ENCODE measurements at places on chromosomes 5 and 9. TPM values are rescaled to one million over a fixed set of nuclear protein-coding genes. Genes with fewer than 3 reads are reported as not detected.

Gene SOHLH1
- total RNA-seq = not detected

- DNase-seq = no peak
These were observed 97.3 kb upstream of the GOLGA1 start for GRCh38 chr9:125038166-125038565.

DNA sequence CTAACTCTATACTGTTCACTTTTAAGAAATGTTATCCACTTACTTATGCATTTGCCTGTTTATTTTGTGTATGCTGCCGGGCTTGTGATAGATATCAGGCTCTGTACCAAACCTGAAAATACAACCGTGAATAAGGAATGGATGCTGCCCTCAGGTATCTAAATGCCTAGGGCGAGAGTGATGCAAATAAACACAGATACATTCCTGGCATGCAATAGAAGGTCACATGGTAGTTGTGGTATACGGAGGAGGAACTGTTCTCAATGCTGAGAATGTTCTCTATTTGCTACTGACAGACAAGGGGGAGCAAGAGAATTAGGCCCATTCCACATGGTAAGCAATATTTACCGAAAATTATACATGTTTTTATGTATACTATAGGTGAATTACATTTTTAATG is 227.8 kb downstream of the ICE1 start:
- no peak for DNase-seq

DNA sequence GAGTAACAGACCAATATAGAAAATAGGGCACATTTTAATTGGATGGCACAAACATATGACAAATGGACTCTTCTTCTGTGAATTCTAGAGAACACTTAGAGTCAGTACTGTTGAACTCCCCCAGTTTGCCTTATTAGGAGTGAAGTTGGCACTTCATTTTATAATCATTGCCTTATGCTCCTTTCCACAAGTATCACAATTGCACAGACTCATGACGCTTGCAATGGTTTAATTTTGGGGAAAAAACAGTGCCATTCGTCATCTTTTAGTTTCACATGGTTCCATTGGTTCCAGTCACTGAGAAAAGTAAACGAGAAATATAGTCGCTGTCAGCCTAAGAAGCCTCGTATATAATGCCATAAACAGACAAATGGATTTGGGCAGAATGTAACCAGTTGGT is 71.2 kb downstream of the LURAP1L start:
- no peak for DNase-seq

Gene NR5A1
- under 0.01 TPM for total RNA-seq

- DNase-seq = no peak
These were observed 125.1 kb upstream of the CLINT1 start for GRCh38 chr5:157983906-157984551.

Gene SLC25A51
- 121 TPM for total RNA-seq

Gene PCDHB16
- total RNA-seq = 4.5 TPM

GRCh38 chr9:115225459-115226116 is 107.6 kb upstream of the TNC start:
- no peak for DNase-seq

Data from occipital lobe (tissue), 3 donors.